ENCODE measurements at places on chromosomes 3 and 15.

DNA sequence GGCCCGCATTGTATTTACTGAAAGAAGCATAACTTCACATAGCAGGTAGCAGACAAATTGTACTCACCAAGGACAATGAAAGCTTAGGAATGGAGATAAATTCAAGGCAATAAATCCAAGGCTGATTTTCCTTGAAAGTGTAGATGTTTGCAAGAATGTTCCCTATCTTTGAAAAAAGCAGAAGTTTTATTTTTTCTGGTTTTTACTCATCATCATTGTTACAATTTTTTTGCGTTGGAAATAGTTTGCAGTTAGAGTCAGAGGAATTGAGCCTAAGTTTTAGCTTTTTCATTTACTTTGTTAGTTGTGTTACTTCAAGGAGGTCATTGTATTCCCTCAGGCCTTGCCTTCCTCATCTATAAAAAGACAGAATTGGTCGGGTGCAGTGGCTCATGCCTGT lies 213.9 kb upstream of the TBL1XR1 start:
- no peak for DNase-seq

DNA sequence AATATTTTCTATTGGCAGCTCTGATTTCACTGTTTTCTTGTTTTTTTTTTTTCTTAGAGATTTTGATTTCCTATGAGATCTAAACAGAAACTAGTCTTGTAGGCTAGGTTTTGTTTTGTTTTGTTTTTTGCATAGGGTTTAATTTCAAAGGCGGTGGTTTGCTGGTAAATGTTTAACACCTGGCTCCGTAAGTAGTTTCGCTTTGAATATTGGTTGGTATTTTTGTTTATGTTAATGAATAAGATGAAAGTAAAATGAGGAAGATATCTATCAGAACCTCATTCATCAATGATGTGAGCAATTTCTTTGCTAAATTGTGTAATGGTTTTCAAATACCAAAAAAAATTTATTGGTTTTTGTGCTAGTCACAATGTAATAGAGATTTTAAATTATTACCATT lies 39.7 kb upstream of the TM4SF1 start:
- no peak for DNase-seq

DNA sequence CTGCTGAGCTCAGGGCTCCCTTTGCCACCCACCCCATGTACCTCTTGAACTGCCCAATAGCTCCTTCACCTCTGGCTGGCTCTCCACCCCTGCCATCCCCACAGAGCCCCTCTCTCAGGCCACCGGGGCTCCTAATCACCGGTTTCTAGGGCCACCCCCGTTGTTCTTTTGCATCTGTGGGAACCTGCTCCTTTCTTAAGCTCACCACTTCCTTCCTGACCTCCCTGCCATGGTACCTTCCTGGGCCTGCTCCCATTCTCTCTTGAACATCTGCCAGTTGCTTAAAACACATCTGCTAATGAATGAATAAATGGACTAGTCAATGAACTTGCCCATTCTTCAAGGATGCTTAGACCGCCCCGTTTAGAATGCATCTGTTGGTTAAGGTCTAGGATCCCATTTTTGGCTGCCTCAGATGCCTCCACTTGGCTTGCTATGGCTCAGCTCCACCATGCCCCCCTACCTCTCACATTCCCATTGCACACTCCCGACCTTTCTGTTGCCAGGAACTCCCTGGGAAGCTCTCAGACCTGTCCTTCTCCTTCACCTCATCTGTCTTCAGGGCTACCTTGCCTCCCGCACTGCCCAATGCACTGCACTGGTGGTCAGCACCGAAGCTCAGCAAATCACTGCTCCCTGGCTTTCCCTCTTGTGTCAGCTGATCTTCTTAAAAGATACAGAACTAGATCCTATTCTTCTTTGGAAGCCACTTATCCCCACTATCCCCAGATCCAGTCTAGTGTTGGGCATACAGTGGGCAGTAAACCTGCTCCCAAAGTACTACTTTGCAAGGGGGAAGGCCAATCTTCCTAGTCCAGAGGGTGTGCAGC lies 9.1 kb downstream of the AMOTL2 start:
- no peak for DNase-seq

DNA sequence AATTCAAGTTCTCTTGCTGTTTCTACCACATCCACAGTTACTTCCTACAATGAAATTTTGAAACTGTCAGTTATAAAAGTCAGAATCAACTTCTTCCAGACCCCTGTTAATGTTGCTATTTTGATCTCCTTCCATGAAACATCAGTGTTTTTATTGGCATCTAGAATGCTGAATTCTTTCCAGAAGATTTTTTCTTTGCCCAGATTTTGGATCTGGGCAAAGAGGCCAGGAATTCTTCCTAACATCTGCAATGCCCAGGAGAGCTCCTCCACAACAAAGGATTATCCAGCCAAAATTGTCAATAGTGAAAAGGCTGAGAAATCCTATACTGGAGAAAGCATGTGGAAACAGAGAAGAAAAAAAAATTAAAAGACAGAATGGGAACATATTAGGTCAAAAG lies 75.5 kb downstream of the SERPINI1 start:
- no peak for DNase-seq

- DNase-seq: no peak
Measured at GRCh38 chr15:95267481-95267880, 1036.1 kb downstream of the MCTP2 start.

DNA sequence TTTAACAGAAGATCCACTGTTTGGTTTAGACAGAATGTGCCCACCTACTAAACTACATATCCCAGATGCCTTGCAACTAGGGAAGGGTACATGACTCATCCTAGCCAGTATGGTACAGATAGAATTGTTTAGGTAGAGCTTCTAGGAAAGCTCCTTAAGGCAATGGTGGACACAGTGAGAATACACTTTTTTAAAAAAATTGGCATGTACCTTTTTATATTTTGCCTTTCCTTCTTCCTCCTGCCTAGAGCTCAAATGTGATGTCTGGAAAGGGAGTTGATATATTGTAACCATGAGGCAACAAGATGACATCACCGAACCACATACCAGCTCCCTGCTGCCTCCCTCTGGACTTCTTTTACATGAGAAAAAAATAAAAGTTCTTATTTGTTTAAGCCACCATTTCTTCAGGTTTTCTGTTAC lies 14.4 kb upstream of the C3orf80 start:
- DNase-seq: no peak

DNA sequence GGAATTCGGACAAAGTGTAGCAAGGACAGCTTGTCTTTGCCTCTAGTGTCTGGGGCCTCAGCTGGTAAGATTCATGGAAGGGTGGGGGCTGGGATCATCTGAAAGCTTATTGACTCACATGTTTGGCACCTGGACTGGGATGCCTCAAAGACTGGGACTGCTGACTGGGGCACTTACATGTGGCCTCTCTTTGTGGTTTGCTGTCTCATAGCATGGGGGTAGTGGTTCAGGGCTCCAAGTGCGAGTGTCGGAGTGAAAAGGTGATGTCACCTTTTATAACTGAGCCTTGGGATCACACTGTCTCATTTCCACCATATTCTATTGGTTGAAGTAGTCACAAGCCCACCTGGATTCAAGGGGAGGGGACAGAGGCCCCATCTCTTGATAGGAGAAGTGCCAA lies 6.8 kb downstream of the MFSD1 start:
- no peak for DNase-seq

- no peak for DNase-seq
Measured at GRCh38 chr3:139948898-139949297, 13.9 kb downstream of the CLSTN2 start.

- no peak for DNase-seq
Measured at GRCh38 chr15:78637776-78638435, 3.1 kb downstream of the CHRNB4 start.

DNA sequence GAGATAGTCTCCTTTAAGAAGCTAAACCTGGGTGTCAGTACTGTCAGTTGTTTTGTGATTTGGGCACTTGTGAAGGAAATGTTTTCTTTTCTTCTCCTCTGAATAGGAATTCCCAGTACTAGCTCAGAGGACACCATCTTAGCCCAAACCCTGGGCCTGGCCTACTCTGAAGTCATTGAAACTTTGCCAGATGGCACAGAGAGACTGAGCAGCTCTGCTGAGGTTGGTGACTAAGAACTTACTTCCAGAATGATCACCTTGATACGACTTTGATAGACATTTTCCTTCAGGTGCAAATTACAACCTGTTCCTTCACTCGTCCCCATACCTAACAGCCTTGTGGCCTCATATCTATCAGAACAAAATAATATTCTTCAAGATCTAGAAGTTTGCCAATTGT lies 100.2 kb downstream of the LARS2 start:
- no peak for DNase-seq

DNA sequence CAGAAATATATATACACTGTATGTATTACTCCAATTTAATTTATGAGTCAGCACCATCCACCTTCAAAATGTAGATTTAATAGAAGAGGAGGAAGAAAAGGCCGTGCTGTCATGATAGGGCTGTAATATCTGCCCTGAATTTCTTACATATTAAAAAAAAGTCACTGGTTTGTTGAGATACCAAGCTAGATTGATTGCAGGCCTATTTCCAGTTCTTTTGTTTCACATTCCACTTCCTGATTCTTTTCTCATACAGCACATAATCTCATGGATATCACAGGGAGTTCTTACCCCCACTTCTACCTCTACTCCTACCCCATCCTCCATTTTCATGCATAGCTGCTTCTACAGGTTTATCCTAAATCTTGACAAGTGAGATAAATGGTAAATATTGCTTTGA lies 290.3 kb downstream of the ZBTB20 start:
- DNase-seq: no peak

- DNase-seq: no peak
Measured at GRCh38 chr15:83846847-83847246, 192.9 kb downstream of the ADAMTSL3 start.

- no peak for DNase-seq
Measured at GRCh38 chr3:185677146-185677829, 91.2 kb downstream of the SENP2 start.

- no peak for DNase-seq
Measured at GRCh38 chr15:67105991-67106763, 40.8 kb downstream of the SMAD3 start.

GRCh38 chr3:115330430-115330829 lies 183.3 kb upstream of the ZBTB20 start:
- no peak for DNase-seq

- DNase-seq: no peak
Measured at GRCh38 chr3:31227131-31227562, 305.6 kb upstream of the STT3B start.

- no peak for DNase-seq
Measured at GRCh38 chr15:29106551-29107290, 162.9 kb downstream of the NSMCE3 start.

Measured in hippocampal formation (tissue), 2 donors.